Stimulated activated CD4-positive, alpha-beta T cell treated with anti-CD3 and anti-CD28 coated beads, Interleukin-1b, Interleukin-23, amount 100 ng/mL, for 48 hours (primary cell): ENCODE measurements at places on chromosomes 11 and 22.

GRCh38 chr11:48024635-48025071 is 44.3 kb downstream of the PTPRJ start:
- DNase-seq, result no peak

DNA sequence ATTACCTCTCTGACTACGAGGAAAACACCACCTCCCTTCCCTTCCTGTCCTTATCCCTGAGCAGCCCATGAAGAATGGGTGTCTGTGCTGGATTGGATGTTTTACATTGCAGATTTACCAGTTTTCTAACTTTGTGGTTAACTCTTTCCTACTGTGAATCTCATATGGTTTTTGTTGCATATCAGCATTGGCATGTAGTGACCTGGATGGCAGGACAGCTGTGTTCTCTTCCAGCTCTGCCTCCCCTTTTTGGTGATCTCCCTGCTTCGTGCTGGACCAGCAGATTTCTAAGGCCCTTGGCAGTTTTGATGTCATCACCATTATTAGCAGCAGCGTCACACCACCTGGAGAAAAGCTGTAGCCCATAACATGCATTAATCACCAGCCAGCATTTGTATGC is 26.7 kb downstream of the OR6Q1 start:
- DNase-seq, result no peak

DNA sequence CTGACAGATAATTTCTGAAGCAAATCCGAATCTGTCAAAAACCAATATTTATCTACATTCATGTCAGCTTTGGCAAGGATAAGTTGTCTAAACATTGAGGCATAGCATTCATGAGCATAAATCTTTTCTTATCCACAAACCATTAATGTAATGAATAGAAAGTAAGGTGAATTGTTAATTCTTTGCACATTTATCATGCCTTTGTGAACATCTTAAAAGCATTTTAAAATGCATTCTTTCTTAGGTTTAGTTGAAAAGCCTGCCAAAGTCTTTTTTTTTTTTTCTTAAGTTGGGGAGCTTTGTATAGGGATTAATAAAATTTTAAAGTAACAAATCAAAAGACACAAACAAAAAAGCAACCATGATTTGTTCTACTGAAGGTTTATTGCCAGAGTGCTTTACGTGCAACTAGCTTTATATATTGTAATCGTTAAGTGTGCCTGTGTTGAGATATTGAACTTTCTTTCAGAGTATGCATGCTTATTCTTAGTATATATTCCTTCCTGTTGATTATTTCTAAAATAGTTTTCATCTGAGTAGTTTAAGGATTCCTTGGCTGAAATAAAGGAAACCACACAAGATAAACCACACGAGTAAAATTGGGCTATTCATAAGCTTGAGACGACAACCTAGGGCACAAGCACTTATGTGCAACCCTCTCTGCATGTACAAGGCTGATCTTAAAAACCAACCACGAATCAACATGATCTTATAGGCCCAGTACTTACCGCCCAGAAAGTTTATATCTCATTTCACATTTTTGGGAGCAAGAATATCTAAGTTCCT is 1110.9 kb upstream of the CNTN5 start:
- DNase-seq, result no peak

- DNase-seq, result no peak
Measured at GRCh38 chr11:67507242-67507863, 609 bp downstream of the CDK2AP2 start.

DNA sequence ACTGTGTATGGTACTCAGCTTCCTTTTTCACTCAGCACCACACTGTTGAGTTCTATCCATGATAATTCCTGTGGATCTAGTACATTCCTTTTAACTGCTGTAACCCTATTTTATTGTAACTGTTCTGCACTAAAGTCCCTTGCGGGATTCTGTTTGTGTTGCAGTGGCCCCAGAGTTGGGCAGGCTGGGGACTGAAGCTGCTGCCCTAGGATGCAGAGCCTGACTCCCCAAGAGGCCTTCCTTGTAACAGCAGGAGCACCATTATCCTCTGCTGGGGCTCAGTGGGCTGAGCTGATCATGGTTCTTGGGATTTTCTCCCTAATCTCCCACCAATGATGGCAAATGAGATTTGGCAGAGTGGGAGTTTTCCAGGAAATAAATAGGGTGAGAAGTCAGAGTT is 77.7 kb downstream of the CABIN1 start:
- DNase-seq, result no peak

- DNase-seq, result no peak
Measured at GRCh38 chr22:28927630-28928029, 44.3 kb downstream of the ZNRF3 start.

- no peak for DNase-seq
Measured at GRCh38 chr22:40853333-40853732, 3.1 kb downstream of the ST13 start.

- DNase-seq, result no peak
Measured at GRCh38 chr11:63564784-63565350, 1.7 kb upstream of the PLAAT2 start.

DNA sequence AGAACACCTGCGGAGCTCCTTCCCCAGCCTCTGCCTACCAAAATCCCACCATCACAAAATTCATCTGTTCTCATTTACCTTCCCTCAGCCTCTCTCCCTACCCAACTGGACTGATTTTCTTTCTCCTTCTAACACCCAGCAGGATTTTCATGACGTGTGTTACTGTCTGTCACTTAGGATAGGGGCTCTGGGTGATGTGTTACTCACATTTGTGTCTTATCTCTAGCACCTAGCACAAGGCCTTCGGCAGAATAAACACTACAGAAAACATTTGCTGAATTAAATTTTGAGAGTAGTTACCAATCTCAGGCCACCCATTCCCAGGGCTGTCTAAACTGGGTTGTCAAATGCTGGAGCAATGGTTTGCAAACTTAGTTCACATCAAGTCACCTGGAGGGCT is 88.0 kb downstream of the NTM start:
- no peak for DNase-seq

DNA sequence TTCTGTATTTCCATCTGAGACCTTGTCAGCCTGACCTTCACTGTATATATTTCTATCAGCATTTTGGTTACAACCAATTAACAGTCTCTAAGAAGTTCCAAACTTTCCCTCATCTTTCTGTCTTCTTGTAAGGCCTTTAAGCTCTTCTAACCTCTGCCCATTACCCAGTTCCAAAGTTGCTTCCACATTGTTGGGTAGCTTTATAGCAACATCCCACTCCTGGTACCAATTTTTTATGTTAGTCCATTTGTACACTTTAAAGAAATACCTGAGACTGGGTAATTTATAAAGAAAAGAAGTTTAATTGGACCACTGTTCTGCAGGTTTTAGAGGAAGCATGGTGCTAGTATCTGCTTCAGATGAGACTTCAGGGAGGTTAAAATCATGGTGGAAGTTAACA is 1979.7 kb upstream of the RAG2 start:
- no peak for DNase-seq

- no peak for DNase-seq
Measured at GRCh38 chr11:33936725-33937604, 45.1 kb upstream of the LMO2 start.

- peak; percentile 61 for DNase-seq
Measured at GRCh38 chr22:32796865-32797573, 4.5 kb upstream of the TIMP3 start.

DNA sequence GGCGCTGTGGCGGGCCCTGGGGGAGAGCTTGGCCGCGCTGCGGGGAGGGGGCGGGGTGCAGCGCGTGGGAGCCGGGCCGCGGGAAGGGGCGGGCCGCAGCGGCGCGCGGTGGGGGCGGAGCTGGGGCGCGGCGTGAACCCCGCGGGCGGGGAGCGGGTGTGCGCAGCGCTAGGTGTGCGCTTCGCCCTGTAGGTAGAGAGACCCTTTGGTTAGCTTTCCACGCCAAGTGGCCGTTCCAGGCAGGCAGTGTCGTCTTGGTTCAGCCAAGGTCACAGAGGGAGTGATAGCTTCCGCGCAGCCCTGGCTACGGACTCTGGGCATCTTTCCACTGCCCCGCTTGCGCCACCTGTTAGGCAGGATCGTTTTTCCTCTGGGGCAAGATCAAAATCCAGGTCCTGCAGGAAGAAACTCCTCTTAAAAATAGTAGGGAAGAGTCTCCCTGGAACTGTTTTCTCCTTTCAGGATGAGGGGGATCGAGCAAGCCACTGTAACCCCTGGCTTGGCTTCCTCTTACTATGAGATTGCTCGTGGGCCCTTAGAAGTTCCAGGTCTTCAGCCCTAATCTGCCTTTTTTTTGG is 434 bp downstream of the BANF1 start:
- DNase-seq, result no peak

- DNase-seq, result peak; percentile 13
Measured at GRCh38 chr11:36376009-36376887, 80.2 kb downstream of the PRR5L start.

GRCh38 chr11:115155320-115155719 is 348.9 kb downstream of the CADM1 start:
- DNase-seq, result no peak

- DNase-seq, result no peak
Measured at GRCh38 chr11:12845163-12845562, 164.0 kb upstream of the RASSF10 start.

GRCh38 chr11:106021181-106021966 is 666 bp downstream of the MSANTD4 start:
- no peak for DNase-seq

DNA sequence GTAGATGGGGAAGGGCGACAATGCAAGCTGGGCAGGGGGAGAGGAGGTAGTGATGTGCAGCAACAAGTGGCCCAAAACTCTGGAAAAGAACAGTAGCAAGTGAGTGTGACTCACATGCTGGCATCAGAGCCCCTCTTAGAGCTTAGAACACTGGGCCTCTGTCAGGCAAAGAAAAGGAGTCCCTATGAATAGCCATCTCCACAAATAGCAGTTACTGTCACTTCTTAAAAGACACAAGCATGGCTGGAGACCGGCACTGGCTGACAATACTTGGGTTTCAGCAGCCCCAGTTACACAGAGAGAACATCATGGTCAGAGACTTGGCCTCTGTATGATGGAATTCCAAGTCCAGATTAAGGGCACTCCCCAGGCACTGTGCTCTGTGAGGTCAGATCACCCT is 58.2 kb downstream of the PRCP start:
- no peak for DNase-seq

GRCh38 chr22:49996119-49996517 is 16.4 kb downstream of the IL17REL start:
- no peak for DNase-seq

GRCh38 chr11:96162816-96163499 is 180.0 kb downstream of the MAML2 start:
- DNase-seq, result no peak

DNA sequence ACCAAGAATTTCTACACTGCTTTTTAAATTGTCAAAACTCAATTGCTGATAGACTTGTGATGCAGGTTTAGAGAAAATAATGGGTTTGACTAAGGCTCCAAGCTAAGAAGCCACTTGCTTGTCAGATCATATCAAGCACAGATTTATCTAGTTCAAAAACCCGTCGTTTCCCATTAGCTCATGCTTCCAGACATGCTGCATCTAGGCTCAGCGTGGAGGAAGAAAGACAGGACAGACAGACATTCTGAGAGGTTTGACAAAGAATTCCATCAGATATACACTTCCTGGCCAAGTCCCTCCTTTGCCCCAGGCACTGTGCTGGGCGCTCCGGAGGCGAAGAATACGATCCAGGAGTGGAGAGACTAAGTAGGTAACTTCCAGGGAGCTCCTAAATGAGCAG is 76.8 kb downstream of the KCNC1 start:
- DNase-seq, result no peak

DNA sequence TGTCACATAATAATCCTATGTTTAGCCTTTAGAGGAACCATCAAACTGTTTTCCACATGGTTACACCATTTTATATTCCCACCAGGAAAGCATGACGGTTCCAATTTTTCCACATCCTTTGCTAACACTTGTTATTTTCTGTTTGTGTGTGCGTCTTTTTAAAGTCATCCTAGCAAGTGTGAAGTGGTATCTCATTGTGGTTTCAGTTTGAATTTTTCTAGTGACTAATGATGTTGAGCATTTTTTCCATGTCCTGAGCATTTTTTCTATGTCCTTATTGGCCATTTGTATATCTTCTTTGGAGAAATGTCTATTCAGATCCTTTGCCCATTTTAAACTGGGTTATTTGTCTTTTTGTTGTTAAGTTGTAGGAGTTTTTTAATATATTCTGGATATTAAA is 53.7 kb upstream of the DEPDC7 start:
- DNase-seq, result no peak

DNA sequence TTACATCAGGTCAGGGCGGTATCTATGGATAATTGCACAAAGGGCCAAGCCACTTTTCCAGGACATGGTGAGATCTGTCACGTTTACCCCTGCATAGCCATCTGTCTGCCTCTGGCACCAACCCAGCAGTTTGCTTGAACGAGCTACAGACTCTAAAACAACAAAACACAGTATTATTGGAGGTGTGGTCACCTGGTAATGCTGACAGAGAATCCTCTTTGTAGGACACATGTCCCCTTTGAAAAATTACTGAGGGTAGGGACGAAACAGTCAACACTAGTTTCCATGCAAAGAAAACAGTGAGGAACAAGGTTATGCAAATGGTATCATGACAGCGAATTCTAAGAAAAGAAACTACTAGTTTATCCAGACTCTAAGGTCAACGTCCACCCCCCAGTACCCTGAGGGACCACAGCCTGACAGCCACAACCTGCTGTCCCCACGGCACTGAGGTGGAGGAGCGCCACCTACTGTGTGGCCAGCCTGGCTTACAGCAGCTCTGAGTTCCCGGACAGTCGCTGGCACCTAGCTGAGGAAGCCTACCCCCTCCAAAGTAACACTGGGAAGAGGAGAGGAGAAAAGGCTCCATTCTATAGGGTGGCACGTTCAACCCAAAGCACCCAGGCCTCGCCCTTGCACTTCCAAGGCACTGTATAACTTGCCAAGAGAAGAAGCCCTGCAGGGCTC is 117.4 kb upstream of the BID start:
- no peak for DNase-seq

GRCh38 chr11:67415501-67416304 is at the start of gene CARNS1:
CARNS1 (plus strand) TSS chr11:67415678; CDS start chr11:67416200, 522 bp downstream.
- no peak for DNase-seq
